ENCODE measurements at places on chromosomes 12 and 14.

GRCh38 chr12:122830517-122831214 lies 4.6 kb upstream of the HIP1R start:
- DNase-seq, result no peak

DNA sequence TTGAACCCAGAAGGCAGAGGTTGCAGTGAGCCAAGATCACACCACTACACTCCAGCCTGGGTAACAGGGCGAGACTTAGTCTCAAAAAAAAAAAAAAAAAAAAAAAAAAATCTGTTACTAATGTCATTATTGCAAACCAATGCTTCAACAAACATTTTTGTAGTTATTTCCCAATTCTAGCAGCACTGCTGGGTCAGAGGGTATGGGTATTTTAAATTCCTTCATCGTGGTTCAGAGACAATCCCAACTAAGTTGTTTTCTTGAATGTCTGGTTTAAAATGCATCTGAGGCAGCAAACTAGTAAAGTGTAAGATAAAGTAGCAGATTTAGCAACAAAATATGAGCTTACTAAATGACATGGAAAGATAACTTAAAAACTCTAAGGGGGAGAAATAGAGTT lies 65.6 kb downstream of the FERMT2 start:
- DNase-seq, result no peak

- no peak for DNase-seq
Measured at GRCh38 chr14:59566296-59566695, 10.3 kb downstream of the CCDC175 start.

GRCh38 chr12:5374713-5375112 lies 57.2 kb upstream of the NTF3 start:
- DNase-seq, result no peak

- no peak for DNase-seq
Measured at GRCh38 chr12:40222247-40222646, 2.5 kb upstream of the LRRK2 start.

- no peak for DNase-seq
Measured at GRCh38 chr14:89085231-89085731, 260.8 kb downstream of the TTC8 start.
